NCI-H1436 treated with DMSO at 0.1 percent for 48 hours (cell line): ENCODE measurements at places on chromosomes 1 and 21.

GRCh38 chr1:25544243-25544764 lies 898 bp downstream of the LDLRAP1 start:
- DNase-seq = no peak

DNA sequence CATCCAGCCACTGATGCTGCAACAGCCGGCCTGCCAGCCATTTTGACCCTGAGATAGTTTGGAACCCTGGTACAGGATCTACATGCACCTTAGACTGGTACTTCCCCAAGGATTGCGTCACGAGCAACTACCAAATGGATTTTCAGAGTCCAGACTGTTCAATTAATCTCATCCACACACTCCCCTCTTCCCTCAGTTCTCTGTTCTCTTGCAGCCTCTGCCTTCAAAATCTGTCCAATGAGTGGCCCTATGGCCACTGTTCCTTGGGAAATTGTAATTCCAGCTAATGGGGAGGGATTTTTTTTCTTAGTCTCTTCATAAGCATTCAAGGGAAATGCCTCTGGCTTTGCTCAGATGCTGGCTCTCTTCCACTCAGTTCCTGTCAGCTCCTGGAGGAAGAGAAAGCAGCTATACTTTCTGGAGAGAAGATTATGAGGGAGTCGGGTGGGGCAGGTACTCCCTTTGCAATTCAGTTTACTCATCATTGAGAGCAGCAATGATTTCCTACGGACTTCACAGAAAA lies 19.8 kb upstream of the UAP1 start:
- no peak for DNase-seq

DNA sequence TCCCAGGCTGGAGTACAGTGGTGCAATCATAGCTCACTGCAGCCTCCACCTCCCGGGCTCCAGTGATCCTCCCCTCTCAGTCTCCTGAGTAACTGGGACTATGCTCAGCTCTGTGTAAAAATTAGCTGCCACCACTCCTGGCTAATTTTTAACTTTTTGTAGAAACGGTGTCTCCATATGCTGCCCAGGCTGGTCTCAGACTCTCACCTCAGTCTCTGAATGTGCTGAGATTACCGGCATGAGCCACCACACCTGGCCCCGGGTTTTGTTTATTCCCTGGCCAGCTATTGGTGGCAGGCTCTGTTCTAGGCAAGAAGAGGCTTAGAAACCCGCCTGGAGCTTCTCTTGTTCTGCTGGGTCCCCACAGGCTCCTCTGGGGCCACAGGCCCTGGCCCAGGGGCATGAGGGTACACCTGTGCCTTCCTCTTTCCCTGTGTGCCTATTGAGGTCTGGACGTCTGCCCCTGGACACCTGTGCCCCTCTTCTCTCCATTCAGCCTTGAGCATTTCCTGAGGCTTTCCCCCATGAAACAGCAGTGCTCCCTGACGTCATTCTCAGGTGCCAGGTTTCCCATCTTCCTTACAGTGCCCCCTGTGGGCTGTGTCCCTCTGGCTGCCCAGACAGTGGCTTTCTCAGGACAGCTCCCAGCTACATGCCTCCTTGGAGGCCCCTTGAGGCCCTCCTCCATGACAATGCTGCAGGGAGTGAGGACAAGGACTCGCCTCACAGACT lies 57.5 kb downstream of the PCP4 start:
- no peak for DNase-seq

- DNase-seq = no peak
These were observed 273.7 kb downstream of the BARHL2 start for GRCh38 chr1:90443354-90443753.

DNA sequence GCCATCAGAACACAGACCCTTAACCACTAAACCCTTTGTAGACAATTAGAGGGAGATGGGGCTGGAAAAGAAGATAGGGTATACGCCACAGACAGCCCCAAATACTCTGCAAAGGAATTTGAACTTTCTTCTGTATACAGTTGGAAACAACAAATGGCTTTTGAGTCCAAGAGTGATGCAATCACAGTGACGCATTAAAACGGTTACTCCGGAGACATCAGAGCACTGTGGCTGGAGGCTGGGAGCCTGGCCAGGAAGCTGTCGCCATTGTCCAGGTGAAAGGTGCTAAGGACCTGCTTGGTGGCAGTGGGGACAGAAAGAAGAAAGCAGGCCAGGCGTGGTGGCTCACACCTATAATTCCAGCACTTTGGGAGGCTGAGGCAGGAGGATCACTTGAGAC lies 4.2 kb downstream of the FLAD1 start:
- no peak for DNase-seq

DNA sequence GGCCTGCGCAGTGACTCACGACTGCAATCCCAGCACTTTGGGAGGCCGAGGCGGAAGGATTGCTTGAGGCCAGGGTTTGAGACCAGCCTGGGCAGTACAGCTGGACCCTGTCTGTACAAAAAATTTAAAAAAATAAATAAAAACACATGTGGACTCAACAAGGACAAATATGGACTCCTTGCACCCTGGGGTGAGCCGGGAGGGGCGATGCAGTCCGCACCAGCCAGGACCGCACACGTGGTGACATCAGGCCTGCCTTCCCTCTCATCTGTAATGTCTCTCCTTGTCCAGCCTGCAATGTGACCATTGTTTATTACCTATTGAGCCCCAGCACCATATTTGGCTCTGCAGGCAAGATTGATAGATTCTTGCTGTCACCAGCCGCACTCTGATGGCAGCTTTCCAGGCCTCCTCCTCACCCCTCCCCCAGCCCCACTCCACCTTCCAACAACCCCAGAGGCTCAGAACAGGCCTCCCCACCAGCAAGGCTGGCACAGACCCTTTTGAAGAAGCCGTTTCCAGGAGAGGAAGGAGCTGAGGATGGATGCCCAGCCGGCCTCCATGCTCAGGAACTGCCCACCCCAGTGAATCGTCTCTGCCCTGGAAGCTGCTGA lies 55.2 kb downstream of the IRF2BP2 start:
- no peak for DNase-seq

GRCh38 chr1:6463120-6463412 lies 2.9 kb downstream of the TNFRSF25 start:
- DNase-seq = no peak

- DNase-seq = no peak
These were observed 10.5 kb upstream of the PRXL2B start for GRCh38 chr1:2575801-2576663.
